Cortex of kidney (tissue), 1 donor: ENCODE measurements at places on chromosomes 12 and 14.

DNA sequence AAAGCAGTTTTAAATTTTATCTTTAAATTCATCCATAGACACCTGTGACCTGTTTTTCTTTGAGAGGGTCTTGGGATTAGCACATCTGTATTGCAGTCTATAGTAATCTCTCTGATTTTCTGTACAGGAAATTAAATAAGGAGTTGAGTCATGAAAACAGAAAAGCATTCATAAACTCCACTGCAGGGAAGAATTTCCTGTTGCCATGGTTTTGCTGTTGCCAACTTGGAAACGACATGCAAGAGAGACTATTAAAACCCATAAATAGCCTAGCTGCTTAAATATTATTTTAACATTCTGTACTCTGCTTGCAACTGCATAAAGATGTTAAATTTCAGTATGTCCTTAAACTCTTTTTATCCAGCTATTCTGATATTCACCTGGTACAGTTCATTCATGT lies 281.0 kb upstream of the RGS6 start:
- no peak for DNase-seq

DNA sequence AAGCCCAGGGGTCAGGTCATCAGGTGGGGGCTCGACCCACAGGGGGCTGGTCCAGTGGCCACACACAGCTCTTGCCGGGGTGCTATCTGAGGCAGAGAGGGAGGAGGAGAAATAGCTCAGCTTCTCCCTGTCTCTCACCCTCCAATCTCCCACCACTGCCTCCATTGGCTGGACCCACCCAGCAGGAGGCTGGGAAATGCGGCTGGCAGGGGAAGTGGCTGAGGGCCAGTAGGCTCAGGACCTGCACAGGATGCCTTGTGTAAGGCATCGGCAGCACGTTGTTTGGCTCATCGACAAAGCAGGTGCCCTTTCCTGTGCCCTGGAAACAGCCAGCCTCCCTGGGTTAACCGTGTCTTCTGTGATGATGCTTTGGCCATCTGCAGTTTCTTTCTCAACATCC lies 58.8 kb upstream of the SLC24A4 start:
- no peak for DNase-seq

- DNase-seq, result no peak
Measured at GRCh38 chr12:6943722-6944380, at the start of the genes C12orf57 and RNU7-1. Gene C12orf57 (plus strand): TSS chr12:6944022. CDS start chr12:6944122, 100 bp downstream. Gene RNU7-1 (plus strand): TSS chr12:6943816.

DNA sequence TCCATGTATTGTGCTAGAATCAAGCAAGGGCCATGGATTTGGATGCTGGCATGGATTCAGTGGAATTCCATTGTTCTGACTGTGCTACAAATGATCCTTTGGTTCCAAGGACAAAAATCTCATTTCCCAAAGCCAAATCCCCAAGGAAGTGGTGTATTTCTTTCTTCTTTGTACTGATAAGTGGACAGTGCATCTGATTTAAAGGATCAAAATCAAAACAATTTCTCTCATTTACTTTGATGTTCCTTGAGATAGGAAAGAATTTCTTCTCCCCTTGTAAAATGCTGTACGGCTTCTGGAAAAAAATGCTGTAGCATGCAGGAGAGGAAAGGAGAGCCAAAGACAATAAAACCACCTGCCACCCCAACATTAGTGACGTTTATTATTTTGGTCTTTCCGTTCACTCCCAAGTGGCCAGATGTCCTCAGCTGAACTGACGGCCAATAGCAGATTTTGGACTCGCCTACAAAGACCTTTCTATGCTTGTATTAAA lies 185.7 kb downstream of the PRKD1 start:
- DNase-seq, result no peak

- no peak for DNase-seq
Measured at GRCh38 chr12:109553483-109553882, 19.8 kb downstream of the MMAB start.

DNA sequence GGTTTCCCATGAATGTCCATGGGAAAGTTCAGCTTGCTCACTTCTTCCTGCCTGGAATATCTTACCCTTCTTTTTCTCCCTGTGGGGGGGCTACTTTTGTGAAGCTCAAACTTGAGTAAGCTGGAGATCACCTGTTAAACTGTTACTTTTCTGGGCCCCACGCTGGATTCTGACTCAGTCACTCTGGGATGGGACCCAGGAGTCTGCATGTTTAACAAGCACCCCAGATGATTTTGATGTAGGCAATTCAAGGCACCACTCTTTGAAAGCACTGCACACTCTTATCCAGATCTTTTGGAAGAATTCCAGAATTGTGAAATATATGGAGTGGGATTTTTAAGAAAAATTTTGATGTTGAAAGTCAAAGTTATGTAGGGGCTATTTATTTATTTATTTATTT lies 46.3 kb upstream of the IGF1 start:
- no peak for DNase-seq

GRCh38 chr12:102966200-102966863 lies 8.9 kb downstream of the ASCL1 start:
- DNase-seq, result no peak

- no peak for DNase-seq
Measured at GRCh38 chr12:114420182-114420943, 14.4 kb upstream of the TBX5 start.

DNA sequence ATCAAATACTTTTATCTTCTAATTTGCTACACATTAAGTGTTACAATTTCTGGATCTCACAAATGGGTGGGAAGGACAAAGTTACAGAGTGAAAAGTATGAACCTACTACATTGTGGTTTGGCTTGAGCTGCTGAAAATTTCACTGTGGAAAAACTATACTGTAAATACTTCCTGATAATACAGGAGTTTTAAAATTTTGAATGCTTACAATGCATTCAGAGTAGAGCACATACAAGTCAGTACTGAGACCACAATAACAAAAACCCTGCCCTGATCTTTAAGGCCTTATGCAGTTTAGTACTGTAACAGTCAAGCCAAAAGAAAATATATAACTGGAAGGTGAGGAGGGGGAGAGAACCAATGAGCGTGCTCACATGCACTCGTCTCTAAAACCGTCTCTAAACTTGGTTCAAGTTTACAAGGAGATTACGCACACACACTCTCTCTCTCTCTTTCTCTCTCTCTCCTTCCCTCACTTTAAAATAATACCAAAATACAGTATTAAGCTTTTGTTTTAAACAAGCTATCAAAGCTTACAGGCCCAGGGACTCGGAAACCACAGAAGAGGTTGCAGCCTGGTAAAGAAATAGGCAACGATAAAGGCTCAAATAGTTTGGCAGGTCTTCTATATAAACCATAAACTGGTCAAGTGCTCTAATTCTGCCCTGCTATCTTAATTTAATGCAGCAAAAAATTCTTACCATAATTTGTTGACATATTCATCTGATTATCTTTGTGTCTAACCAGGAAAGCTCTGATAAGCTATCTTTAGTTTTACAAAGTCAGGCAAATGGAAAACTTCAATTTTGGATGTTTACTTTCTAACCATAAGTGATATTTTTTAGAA lies 58.0 kb downstream of the ATF7 start:
- DNase-seq, result no peak

- DNase-seq, result no peak
Measured at GRCh38 chr12:107759410-107759809, 1.5 kb downstream of the PRDM4 start.

DNA sequence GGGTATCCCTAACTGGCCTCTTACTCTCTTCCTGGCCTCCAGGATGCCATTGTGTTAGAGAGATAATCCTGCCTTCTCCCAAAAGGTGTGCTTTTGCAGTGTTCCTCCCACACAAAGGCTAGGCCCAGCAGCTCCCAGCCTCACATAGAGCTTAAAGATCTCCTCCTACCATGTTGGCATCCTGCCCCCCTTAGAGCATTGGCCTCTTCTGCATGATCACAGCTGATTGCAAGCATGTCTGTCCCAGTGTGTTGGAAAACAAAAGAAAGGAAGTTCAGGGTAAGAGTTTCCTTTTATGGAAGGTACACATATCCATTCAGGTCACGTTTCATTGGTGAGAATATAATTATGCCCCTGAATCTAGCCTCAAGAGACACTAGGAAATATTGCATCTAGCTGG lies 405.4 kb downstream of the TMTC2 start:
- DNase-seq, result no peak

- no peak for DNase-seq
Measured at GRCh38 chr12:110636516-110636915, 22.6 kb downstream of the TCTN1 start.

GRCh38 chr12:121939186-121939585 lies 20.8 kb downstream of the CFAP251 start:
- DNase-seq, result no peak

GRCh38 chr14:40393143-40393542 lies 960.9 kb upstream of the FBXO33 start:
- no peak for DNase-seq
